ENCODE measurements at places on chromosomes 7 and 10. TPM values are rescaled to one million over a fixed set of nuclear protein-coding genes. Genes with fewer than 3 reads are reported as not detected.
A peak's percentile ranks its signal among the peaks of the same experiment; 100 is the strongest.

The GBX1 gene
- not detected for total RNA-seq

The CBX3 gene
- total RNA-seq, result 148 TPM

The EPO gene
- total RNA-seq, result not detected

The ST8SIA6 gene
- total RNA-seq, result 4.0 TPM

The CFAP70 gene
- total RNA-seq, result 3.2 TPM

DNA sequence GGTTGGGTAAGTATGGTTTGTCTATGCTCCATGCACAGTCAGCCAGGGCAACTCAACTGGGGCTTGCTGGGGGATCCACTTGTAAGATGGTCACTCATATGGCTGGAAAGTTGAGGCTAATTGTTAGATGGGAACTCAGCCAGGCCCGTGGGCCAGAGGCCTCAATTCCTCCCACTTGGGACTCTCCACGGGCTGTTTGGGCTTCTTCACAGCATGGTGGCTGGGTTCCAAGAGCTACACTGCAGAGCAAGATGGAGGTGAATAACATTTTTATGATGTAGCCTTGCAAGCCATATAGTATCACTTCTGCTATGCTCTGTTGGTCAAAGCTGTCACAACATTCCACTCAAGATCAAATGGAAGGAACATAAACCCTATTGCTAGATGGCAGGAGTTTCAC lies 39.2 kb downstream of the ELMO1 start:
- H3K4me1 ChIP-seq, result peaks cover 18% of the 10 kb centered on the region
- H3K36me3 ChIP-seq, result peaks cover 4% of the 10 kb centered on the region
- no peak overlapping the region for H3K4me3 ChIP-seq
- peak overlapping the region; percentile 31 for H3K27ac ChIP-seq

- H3K27me3 ChIP-seq, result peaks cover 2% of the 10 kb centered on the region
- peak overlapping the region; percentile 54 for H3K4me3 ChIP-seq
- DNase-seq, result peak; percentile 95
- H3K36me3 ChIP-seq, result no peaks in the 10 kb centered on the region
These were observed 1.2 kb downstream of the CALY start for GRCh38 chr10:133335246-133336117.

DNA sequence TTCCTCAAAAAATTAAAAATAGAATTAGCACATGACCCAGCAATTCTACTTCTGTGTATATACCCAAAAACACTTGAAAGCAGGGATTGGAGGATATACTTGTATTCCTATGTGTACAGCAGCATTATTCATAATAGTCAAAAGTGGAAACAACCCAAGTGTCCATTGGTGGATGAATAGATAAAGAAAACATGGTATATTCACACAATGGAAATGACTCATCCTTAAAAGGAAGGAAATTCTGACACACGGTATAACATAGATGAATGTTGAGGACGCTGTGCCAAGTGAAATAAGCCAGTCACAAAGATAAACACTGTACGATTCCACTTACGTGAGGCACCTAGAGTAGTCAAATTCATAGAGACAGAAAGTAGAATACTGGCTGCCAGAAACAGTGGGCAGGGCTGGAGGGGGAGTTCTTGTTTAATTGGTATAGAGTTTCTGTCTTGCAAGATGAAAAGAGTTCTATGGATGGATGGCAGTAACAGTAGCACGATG lies 26.6 kb upstream of the KAT6B start:
- DNase-seq, result no peak
- no peaks in the 10 kb centered on the region for H3K4me1 ChIP-seq
- H3K27me3 ChIP-seq, result no peaks in the 10 kb centered on the region
- H3K36me3 ChIP-seq, result no peaks in the 10 kb centered on the region

DNA sequence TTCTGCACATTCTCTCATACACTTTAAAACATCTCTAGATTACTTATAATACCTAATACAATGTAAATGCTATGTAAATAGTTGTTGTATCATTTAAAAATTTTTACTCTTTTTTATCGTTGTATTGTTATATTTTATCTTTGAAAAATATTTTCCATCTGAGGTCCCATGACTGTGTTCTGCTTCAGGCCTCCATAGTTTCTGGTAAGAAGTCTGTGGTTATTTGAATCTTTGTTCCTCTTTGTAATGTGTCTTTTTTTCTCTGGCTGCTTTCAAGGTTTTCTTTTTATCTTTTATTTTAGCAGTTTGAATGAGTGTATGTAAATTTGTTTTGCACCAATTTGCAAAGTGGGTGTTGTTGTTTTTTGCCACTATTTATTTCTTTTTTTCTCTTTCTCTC lies 263.1 kb downstream of the RPS24 start:
- no peak for DNase-seq
- H3K4me3 ChIP-seq, result no peak overlapping the region
- H3K36me3 ChIP-seq, result no peaks in the 10 kb centered on the region
- H3K27ac ChIP-seq, result no peak overlapping the region

- no peak overlapping the region for H3K4me3 ChIP-seq
- H3K4me1 ChIP-seq, result no peaks in the 10 kb centered on the region
- DNase-seq, result no peak
- no peaks in the 10 kb centered on the region for H3K27me3 ChIP-seq
These were observed 145.4 kb downstream of the LRRC4 start for GRCh38 chr7:127885843-127886242.

DNA sequence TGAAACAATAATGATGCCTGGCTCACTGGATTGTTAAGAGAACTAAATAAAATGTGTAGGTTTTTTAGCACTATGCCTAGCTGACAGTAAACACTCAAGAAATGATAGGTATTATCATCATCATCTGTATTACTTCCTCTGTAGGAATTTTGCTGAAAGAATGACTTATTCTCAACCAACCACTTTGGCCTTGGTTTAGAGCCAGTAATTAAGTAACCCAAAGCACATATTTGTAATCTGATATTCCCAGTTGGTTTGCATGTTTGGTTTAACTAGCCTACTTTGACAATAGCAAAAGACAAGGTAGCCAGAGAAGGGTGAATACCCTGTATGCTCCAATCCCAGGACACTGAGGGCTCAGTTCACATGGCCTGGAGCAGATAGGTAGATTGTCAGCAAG lies 34.4 kb downstream of the BCAP29 start:
- no peak overlapping the region for H3K4me3 ChIP-seq
- H3K4me1 ChIP-seq, result no peaks in the 10 kb centered on the region
- no peak overlapping the region for H3K27ac ChIP-seq
- no peak for DNase-seq

All from T-cell (primary cell).